ENCODE measurements at places on chromosomes 2 and 18. TPM values are rescaled to one million over a fixed set of nuclear protein-coding genes. Genes with fewer than 3 reads are reported as not detected.

DNA sequence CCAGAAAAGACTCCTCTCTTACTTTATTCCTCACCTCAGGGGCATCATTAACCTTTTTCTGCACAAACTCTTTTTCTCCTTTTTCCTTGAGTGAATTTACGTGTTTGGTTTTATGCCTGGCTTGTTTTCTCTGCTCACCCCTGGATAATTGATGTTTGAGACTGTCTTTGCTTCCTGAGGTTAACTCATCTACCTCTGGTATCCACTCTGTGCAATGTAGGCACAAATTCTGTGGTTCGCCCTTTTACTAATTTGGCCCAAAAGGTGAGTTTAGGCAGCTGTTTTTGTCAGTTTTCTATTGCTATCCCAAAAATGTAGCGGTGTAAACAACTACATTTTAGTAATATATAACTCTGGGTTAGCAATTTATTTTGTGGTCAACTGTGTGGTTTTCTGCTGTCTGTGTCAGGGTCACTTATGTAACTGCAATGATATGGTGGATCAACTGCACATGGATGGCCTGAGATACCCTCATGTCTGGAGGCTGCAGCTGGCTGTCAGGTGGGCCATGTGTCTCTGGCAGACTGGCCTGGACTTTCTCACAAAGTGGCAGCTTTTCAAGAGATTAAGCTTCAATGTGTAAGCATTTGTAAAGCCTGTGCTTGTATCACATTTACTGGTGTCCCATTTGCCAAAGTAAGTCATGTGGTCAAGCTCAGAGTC lies 329.7 kb downstream of the FSIP2 start:
- DNase-seq: no peak

GRCh38 chr2:134181219-134181618 lies 72.7 kb upstream of the MGAT5 start:
- peak; percentile 88 for DNase-seq

GRCh38 chr2:97948926-97949325 lies 46.8 kb downstream of the TMEM131 start:
- DNase-seq: no peak

DNA sequence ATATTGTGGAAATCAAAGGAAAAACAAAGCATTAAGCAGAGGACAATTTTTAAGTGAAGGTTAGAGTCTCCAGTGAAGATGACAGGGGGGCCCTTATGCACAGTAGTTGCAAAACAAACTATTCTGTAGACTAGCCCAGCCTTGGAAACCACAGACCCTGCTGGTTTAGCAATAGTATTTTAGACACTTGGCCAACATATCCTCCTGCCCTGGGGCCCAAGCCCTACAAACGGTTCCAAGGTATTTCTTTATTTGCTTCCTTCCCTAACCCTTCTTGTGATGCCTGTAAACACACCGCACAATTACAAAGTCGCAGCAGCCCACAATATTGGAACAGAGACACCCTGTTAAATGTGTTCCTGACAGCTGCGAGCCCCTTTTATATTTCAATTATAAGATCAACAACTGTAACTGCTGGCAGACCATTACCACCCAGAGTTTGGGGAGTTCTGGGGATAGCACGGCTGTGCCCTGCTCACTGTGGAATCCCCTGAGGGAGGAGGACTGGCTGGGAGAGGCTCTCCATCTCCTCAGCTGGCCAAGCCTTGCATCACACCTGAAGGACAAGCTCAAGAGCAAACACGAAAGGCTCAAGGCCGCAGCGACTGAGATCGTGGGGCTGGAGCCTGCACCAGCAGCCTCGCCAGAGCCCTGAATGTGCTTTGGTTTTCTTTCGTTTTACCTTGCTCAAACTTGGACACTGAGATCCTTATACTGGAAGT lies 282.2 kb upstream of the ATP5MC3 start:
- DNase-seq: no peak

DNA sequence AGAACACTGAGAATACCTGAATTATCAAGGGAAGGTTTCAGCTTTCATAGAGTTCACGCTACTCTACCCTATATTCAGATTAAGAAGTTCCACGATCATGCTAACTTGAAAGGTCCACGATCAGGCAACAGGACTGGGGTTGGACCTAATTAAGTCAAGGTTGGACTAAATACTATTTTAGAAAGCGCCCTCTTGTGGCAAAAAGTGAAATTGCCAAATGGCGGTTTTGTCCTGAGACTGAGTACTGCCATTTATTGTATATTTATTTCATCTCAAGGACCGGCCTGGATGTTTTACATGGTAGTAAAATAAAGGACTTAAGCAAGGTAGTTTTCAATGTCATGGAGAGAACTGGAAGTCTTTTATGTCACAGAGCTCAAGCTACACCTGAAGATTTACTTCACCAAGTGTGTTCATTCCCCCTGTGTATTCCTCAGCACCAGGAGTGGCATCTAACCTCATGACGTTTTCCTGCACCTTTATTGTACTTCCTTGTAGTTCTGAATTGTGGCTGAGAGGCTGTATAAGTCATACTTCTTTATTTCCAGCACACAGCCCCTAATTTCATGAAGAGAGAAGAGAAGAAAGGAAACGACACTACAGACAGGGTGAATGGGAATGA lies 56.8 kb downstream of the SRD5A2 start:
- peak; percentile 46 for DNase-seq

DNA sequence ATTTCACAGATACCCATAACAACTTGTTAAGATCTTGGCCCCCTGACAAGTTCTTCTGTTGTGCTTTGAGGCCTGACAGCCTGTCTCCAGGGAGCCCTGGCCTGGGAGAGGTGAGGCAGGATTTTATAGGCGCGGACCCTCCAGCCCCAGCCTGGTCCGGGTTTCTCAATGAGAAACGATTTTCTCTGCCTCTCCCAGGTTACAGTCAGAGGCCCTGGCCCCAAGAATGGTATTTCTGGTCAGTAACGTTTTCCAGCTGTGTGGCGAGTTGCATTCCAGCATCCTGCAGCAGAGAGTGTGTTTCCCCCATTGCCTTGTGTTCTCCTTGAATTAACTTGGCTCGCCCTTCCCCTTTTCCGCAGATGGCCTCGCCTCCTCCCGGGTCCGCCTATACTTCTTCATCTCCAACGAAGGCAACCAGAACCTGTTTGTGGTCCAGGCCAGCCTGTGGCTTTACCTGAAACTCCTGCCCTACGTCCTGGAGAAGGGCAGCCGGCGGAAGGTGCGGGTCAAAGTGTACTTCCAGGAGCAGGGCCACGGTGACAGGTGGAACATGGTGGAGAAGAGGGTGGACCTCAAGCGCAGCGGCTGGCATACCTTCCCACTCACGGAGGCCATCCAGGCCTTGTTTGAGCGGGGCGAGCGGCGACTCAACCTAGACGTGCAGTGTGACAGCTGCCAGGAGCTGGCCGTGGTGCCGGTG lies 3.0 kb downstream of the INHBB start:
- DNase-seq: no peak

DNA sequence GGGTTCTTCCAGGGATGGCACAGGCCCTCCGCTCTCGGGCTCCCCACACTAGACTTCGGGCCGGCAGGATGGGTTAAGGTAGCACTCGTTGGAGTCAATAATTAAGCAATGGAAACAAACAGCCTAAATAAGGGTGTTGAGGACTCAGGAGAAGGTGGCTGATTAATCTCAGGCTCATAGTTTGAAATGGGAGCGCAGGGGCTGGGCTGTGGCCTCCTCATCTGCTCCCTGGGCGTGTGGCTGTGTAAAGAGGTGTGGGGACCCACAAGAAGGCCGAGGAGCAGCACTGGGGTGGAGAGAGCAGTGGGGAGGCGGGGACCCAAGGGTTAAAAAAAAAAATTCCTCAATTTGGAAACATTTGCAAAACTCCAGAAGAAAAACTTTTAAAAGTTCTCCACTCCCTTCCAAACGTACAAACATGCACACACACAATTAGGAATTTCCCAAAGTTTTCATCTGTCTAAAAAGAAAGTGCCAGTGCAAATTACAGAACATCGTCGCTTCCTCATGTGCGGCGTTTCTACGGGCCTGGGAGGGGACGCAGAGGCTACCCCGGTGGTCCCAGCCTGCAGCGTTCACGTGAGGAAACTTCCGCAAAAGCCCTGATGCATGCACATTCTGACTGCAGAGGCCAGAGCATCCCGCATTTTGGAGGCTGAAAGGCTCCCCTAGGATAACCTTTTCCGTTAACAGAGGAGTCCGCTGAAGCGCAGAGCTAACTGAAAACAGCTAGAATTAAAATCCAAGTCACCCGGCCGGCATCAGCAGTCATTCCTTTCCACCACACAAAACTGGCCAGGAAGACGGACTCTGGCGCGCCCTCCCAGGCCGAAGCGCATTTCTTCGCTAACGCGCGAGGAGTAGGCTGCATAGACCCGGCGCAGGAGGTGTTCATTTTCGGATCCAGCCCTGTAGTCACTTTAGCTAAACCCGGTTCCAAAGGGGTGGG lies 1.0 kb upstream of the TUBB6 start:
- peak; percentile 63 for DNase-seq

DNA sequence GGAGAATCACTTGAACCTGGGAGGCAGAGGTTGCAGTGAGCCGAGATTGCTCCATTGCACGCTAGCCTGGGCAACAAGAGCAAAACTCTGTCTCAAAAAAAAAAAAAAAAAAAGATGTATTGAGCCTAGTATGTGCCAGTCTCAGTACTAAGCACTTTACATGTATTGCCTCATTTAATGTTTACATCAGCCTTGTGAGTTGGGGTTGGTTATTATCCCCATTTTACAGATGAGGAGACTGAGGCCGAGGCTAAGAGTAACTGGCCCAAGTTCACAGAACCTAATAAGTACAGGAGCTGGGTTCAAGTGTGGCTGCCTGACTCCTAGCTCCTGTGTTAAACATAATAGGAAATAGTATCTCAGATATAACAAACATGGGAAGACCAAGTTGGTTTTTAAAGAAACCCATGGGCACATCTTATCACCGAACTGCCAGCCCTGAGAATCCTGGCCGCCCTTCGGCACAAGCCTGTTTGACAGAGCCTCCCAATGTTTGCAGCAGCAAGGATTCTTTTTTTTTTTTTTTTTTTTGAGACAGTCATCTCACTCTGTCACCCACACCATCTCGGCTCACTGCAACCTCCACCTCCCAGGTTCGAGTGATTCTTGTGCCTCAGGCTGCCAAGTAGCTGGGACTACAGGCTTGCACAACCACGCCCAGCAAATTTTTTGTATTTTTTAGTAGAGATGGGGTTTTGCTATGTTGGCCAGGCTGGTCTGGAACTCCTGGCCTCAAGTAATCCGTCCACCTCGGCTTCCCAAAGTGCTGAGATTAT lies 24.2 kb upstream of the GMPPA start:
- DNase-seq: no peak

GRCh38 chr2:59888015-59888414 lies 665.4 kb downstream of the BCL11A start:
- DNase-seq: no peak

- peak; percentile 50 for DNase-seq
Measured at GRCh38 chr2:98502556-98503335, 58.1 kb downstream of the INPP4A start.

- DNase-seq: peak; percentile 69
Measured at GRCh38 chr2:3470166-3470651, 49.1 kb downstream of the ADI1 start.

GRCh38 chr18:6215888-6216287 lies 198.8 kb downstream of the L3MBTL4 start:
- no peak for DNase-seq

DNA sequence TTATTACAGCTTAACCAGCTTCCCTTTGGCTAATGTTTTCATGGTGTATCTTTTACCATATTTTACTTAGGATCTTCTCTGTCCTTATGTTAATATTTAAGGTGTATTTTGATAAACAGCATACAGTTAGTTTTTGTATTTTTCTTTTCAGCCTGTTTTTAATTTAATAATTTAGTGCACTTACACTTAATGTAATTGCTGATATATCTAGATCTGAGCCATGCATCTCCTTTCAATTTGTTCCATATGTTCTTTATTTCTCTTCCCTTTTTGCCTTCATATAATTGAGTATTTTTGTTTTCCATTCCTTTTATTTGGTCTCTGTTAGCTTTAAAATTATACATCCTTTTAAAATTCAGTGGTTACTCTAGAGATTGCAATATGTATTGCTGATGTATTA lies 78.8 kb downstream of the SMC6 start:
- DNase-seq: no peak

GRCh38 chr18:48656582-48656981 lies 117.8 kb downstream of the CTIF start:
- DNase-seq: no peak

DNA sequence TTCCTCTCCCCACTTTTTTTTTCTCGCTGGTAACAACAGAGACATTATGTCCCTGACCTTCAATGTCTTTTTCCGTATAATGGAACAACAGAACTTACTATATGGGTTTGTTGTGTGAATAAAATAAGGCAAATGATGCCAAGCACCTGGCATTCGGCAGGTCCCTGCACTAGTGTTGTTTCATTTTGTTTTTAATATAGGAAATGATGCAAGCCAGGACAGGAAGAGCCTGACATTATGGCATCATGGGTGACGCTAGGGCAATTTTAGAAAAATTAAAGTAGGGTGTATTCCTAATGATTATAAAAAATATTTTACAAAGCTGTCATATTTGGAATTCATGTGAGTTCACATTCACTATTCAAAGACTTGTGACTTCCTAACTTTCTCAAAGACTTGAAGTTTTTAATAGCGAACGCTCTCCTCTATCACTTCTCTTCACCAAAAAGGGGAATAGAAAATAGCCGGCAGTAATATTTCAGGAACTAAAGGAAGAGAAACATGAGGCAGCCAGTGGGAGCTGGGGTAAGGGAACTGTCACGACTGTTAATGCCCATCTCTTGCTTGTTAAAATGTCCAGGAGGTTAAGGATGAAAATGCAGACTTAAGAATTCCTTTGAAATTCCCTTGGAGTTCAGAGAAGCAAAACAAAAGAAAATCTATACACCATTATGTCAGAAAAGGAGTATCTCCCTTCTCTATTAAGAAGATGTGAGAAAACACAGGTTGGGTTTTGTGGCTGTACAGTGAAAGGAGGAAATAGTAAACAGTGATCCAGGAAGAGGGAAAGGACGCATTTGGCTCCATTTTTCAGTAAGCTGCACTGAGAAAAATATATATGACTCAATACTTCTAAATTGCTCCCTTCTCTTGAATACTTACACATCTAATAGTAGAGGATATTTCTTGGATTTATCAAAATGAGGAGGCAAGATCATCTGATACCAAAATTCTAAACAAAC lies 60.2 kb downstream of the DPP4 start:
- DNase-seq: no peak

GRCh38 chr2:119672161-119672862 lies 6.7 kb upstream of the TMEM177 start:
- no peak for DNase-seq

KCNE4 gene
- 0.33 TPM for total RNA-seq

GPR75 gene
- 7.8 TPM for total RNA-seq

NTSR2 gene
- not detected for total RNA-seq

FOXI3 gene
- 2.1 TPM for total RNA-seq

CHST10 gene
- total RNA-seq: 6.7 TPM
